ENCODE measurements at places on chromosomes 4 and X.
A peak's percentile ranks its signal among the peaks of the same experiment; 100 is the strongest.

GRCh38 chr4:156962528-156962974 lies 9.0 kb downstream of the PDGFC start:
- DNase-seq: no peak

GRCh38 chr4:1234309-1234695 lies 14.6 kb downstream of the CTBP1 start:
- DNase-seq: no peak

GRCh38 chr4:20266215-20267082 lies 14.7 kb downstream of the SLIT2 start:
- no peak for DNase-seq

DNA sequence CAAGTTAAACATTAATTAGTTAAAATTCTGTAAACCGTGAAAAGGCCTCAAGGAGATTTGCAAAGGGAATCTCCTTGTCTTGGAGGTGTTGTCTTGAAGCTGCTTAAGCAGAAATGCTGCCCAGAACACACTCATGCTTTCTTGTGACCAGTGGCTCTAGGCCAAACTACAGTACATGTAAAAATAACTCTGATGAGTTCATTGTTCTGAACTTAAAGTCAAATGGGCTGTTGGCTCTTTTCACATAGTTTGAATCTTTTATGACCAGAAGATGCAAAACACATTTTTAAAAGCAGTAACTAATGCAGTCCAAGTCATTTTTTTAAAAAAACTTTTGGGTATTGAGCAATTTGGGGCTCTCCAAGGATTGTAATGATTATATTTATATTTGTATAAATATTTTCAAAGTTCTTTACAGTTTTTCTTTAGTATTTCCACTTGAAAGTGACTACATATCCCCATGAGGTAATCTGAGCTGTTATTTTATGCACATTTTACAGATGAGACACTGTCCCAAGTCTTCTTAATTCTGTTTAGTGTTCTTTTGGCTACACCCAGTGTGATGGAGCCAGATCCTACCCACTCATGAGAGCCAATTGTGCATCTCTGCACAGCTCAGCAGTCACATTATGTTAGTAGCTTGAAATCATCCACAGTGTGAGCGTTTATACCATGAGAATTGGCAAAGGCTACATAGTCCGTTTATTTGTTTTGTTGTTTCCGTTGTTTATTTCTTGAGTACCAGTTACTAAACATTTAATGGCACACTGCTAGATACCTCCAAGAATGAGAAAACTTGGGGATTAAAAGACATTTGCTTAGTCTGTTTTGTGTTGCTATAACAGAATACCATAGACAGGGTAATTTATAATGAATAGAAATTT lies 112.8 kb upstream of the ATXN3L start:
- DNase-seq: no peak

DNA sequence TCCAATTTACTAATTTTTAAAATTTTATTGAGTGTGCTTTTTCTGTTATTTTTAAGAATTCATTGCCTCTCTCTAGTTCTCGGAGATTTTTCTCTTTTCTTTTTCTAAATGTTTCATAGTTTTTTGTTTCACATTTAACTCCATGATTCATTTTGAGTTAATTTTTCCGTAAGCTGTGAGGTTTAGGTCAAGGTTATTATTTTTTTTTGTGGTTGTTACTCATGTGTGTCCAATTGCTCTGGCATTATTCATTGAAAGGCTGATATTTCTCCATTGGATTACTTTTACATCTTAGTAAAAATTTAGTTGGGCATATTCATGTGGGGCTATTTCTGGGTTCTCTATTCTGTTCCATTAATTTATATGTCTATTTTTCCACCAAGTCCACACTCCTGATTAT lies 220.8 kb downstream of the MID1IP1 start:
- no peak for DNase-seq

GRCh38 chrX:107731831-107732502 lies 43.6 kb downstream of the TSC22D3 start:
- no peak for DNase-seq

- peak; percentile 61 for DNase-seq
Measured at GRCh38 chr4:76212851-76213414, 691 bp downstream of the SCARB2 start.

DNA sequence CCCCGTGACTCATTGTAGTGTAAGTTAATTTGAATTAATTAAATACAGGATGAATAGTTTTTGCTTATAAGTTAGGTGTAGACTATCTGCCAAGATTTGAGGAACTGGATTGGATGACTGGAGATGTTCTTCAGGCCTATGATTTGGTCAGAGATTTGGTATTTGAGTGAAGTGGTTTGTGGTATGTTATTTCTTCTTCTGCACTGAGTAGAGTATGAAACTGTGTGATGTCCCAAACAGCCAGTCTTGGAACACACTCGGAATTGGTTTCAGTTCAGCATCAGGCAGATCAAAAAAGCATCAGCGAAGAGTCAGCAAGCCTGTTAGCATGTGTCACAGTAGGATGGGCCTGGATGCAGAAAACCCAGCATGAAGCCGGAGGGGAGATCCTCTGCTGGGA lies 294.1 kb downstream of the ARHGAP10 start:
- no peak for DNase-seq

DNA sequence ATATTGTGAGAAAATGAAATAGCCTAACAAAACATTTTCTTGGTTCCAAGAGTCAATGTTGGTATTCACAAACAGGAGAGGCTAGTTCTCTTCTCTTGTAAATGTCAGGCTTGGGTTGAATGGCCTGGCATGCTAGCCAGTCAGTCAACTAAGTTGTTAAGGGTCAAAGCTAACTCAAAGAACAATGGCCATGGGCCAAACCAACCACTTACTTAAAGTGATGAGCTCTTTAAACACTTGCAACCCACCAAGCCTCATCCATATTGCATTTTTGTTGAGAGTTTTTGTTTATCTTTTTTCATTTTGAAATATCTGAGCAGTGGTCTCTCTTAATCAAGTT lies 394.5 kb downstream of the RAB28 start:
- DNase-seq: no peak

- no peak for DNase-seq
Measured at GRCh38 chr4:159950707-159951106, 847.8 kb downstream of the RAPGEF2 start.

DNA sequence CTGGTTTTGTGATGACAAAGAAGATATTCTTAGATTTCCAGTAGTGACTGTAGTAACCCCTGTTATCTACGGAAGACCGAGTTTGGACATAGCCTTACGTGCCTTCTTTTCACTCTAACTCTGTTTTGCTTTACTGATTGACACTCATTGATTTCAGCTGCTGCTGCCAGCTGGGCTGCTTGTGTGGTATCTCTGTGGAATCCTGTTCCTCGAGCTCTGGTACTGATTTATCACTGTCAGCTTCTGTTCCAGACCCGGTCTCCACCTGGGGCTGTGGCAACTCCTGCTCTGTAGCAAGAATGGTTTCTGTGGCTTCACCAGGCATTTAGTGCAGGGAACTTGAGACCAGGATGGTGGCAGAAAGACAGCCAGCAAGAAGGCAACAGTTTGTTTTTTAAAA lies 24.6 kb upstream of the LAP3 start:
- DNase-seq: no peak

GRCh38 chrX:38045538-38046096 lies 39.3 kb downstream of the SYTL5 start:
- no peak for DNase-seq

GRCh38 chrX:108699368-108699767 lies 37.0 kb downstream of the IRS4 start:
- no peak for DNase-seq

DNA sequence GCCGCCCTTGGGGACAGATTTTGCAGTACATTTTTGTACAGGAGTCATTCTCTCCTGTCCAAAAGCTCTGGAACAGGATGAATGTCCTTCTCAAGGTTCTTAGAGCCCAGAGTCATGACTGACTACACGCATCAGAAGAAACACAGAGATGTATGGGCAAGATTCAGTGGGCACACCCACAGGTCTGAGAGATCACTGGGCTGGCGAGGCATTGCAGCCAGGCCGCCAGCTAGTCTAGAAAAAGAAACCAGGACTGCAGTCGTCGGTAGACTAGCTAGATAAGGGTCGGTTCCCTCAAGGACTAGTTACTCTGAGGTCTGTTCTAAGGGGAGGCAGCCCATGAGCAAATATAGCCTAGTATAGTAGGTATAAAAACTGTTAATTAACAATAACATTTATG lies 19.8 kb downstream of the GBA3 start:
- DNase-seq: no peak

GRCh38 chrX:38974542-38974941 lies 173.3 kb downstream of the MID1IP1 start:
- DNase-seq: no peak

- no peak for DNase-seq
Measured at GRCh38 chr4:65559270-65559669, 111.0 kb downstream of the EPHA5 start.

- no peak for DNase-seq
Measured at GRCh38 chr4:174669270-174669669, 147.0 kb upstream of the HPGD start.

DNA sequence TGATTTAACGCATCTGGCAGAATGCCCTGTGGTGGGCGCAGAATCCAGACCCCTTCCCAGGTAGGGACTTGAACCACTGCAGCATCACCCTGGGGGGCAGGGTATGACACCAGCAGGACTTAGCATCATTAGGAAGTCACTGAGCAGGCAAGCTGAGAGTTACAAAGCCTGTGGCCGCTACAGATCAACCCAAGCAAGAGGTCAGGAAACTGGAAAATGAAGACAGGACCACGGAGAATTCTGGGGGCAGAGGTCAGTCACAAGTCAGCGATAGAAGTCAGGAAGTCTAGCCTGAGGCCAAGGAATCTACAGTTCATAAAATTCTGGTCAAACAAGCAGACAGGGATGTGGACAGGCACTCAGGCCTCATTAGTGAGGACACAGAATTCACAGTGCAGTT lies 108.4 kb downstream of the CHIC2 start:
- no peak for DNase-seq

- DNase-seq: peak; percentile 26
Measured at GRCh38 chr4:94390804-94391410, 48.3 kb upstream of the HPGDS start.

- DNase-seq: no peak
Measured at GRCh38 chr4:53841711-53842110, 222.7 kb downstream of the CHIC2 start.

DNA sequence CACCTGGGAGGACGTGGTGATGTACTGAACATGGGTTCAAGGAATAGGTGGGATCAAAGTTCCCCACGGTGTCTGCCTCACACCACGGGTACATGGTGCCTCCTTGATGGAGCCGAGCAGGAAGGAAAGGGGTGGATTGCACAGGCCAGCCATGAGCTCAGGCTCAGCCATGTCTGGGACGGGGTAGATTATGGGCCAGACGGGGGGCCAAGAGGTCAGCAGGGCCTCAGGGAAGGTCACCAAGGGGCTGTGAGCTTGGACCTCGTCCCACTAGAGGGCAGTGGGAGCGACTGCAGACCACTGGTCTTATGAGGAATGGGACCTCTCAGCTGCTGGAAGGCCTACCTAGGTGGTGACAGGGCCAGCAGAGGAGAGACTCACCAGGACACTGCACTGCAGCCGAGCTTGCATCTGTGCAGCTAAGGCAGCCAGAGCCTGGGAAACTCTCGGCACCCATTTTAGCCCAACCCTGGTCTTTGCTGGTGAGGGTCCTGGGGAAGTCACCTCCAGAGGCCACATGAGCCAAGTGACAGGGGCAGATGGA lies 38.4 kb downstream of the JAKMIP1 start:
- no peak for DNase-seq

GRCh38 chr4:24794916-24795665 lies at the start of gene SOD3:
TSS of gene SOD3 (plus strand) at chr4:24795573. CDS start at chr4:24799522, 3,949 bp downstream.
- no peak for DNase-seq

DNA sequence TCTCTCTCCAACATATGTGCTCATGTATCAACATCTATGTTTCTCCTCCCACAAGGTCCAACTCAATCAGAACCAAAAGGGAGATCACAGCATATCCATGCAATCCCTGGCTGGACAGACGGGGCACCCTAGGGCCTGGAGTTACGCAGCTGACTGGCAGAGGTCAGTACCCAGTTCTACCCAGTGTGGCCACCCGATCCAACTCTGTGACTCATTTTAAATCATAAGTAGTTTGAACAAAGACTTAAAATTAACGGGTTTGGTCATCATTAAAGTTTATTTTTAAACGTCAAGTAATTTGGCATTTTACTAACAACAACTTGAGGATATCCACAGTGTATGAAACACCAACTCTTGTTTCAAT lies 59.5 kb downstream of the APBB2 start:
- DNase-seq: no peak

DNA sequence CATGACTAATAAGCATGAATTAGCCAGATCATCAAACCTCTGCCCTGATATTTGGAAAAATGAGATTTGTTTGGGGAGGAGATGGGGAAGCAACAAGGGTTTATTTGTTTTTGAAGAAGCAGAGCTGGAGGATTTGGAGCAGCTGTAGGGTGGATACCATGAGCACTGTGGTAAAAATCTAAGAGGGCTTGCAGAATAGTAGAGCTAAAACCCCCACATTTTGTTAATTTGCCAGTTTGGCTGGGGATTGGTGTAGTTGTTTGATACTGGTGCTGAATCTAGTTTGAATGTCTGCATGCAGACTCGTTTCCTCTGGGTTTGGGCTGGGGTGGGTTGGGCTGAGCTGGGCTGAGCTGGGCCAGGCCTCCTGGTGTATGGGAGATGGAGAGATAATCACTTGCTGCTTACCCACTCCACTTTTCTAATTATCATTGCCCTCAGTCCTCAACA lies 43.7 kb downstream of the SMAD1 start:
- no peak for DNase-seq
